ENCODE measurements at places on chromosomes 1 and 21.

DNA sequence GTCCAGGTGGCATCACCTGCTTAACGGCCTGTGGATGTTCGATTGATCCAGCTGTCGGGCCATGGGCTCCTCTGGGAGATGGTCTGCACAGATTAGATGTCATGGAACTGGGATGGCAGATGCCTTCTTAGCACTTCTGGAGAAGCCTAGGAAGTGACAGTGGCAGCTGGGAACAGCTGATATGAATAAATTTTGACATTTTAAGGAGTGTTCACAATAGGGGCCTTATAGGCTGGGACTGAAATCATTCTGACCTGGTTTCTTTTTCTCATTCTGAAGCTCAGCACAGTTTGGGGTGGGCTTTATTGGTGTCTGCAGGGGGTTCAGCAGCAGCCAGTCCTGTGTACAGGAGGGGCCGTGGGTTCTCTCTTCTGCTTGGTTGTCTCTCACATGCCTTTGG, 175.3 kb downstream of the CACNA1E start:
- no peak for DNase-seq

- DNase-seq = no peak
Observed at GRCh38 chr1:236222632-236223031, 59.1 kb downstream of the ERO1B start.

GRCh38 chr1:99850459-99851291, 514 bp downstream of the AGL start:
- no peak for DNase-seq

DNA sequence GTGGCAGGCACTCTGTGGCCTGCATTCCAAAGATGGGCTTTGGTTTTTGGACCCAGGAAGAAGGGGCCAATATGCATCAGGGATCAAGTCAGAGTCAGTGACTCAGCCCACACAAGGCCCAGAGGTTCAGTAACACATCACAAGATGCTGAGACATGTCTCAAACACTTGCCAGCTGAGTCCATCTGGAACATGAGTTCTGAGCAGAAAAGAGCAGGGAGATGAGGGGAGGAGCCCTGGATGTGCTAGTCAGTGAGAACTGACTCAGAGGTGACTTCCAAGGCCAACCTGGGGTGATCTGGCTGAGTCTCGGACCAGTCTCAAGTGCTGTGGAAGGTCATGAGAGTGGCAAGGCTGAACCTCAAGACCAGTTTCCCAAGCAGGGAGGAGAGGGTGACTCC, 150.1 kb downstream of the CDC7 start:
- DNase-seq = no peak

DNA sequence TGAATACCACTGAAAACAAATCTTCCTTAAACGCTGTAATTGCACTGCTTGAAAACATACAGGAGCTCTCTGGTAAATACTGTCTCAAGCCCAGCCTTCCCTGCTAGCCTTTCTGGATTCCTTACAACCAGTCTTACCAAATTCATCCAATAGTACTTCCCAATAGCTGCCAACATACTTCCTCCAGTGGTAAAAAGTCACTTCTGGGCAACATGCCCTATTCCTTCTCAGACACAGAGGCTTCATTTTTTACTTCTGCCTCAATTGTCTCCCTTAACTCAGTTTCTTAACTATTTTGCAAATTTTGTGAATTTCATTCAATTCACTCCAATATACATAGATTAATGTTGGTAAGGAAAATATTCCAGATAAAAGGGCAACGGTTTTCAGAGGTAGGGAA, 166.3 kb downstream of the TBX15 start:
- no peak for DNase-seq

All from stimulated activated naive B cell treated with anti-CD40 and anti-IgM and Interleukin-4, amounts not matched to agents 10 μg/mL and 1 μg/mL and 100 μg/mL, for 72 hours (primary cell).